SJSA1 (cell line): ENCODE measurements at places on chromosomes 13 and 19. TPM values are rescaled to one million over a fixed set of nuclear protein-coding genes. Genes with fewer than 3 reads are reported as not detected.

GRCh38 chr13:109144693-109145437 lies 515.5 kb downstream of the MYO16 start:
- no peaks in the 10 kb centered on the region for H3K36me3 ChIP-seq
- H3K27ac ChIP-seq = no peak overlapping the region
- no peaks in the 10 kb centered on the region for H3K27me3 ChIP-seq
- DNase-seq = peak; percentile 54
- peaks cover 43% of the 10 kb centered on the region for H3K4me1 ChIP-seq

The CEACAM8 gene
- total RNA-seq = not detected in 2 replicates

The DDA1 gene
- total RNA-seq = 74.7 and 107 TPM in 2 replicates

- H3K4me1 ChIP-seq = peaks cover 24% of the 10 kb centered on the region
- H3K27me3 ChIP-seq = no peaks in the 10 kb centered on the region
- DNase-seq = no peak
- no peak overlapping the region for H3K4me3 ChIP-seq
Measured at GRCh38 chr19:48975947-48976847, 11.1 kb downstream of the FTL start.

- H3K4me3 ChIP-seq = no peak overlapping the region
- DNase-seq = no peak
- no peak overlapping the region for H3K27ac ChIP-seq
- H3K27me3 ChIP-seq = no peaks in the 10 kb centered on the region
- no peaks in the 10 kb centered on the region for H3K36me3 ChIP-seq
- H3K4me1 ChIP-seq = no peaks in the 10 kb centered on the region
Measured at GRCh38 chr19:6014551-6015135, 36.7 kb upstream of the RANBP3 start.

DNA sequence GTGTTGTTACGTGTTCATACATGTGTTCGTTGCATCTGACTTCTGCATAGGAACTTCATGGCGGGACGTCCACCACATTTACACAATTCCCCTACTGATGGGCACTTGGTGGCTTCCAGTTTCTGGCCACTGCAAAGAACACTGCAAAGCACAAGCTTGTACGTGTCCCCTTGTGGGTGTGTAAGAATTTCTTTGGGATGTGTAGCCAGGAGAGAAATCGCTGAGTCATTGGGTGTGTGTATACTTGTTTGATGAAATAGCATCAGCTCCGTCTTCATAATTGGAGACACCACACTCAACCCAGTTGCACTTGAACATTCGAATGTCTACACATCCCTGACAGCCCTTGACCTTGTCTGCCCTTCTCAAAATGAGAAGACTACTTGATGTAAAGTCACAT lies 19.2 kb downstream of the KLK5 start:
- H3K27ac ChIP-seq = no peak overlapping the region
- DNase-seq = no peak
- no peaks in the 10 kb centered on the region for H3K27me3 ChIP-seq
- no peaks in the 10 kb centered on the region for H3K36me3 ChIP-seq
- no peaks in the 10 kb centered on the region for H3K4me1 ChIP-seq

- no peaks in the 10 kb centered on the region for H3K27me3 ChIP-seq
- DNase-seq = no peak
- no peaks in the 10 kb centered on the region for H3K36me3 ChIP-seq
- no peaks in the 10 kb centered on the region for H3K4me1 ChIP-seq
- H3K4me3 ChIP-seq = no peak overlapping the region
Measured at GRCh38 chr13:90918536-90918935, 429.0 kb upstream of the MIR17HG start.

DNA sequence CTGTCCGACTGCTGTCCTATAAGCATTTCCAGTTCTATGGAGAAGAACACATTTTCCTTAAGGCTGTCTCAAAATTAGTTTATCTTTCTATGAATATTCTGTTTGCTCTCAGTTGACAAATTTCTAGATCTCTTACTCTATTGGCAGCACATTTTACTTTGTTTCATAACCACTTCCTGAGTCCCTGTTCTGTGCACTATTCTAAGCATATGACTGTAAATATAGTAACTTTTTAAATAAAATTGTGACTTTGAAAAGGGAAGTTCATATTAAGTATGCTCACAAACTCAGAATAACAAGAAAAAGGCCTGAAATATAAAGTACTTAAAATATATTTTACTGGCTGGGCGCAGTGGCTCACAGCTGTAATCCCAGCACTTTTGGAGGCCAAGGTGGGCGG lies 56.5 kb upstream of the HTR2A start:
- peaks cover 3% of the 10 kb centered on the region; the same call in 1 of the 2 replicates for H3K27me3 ChIP-seq
- no peak overlapping the region for H3K4me3 ChIP-seq
- H3K4me1 ChIP-seq = no peaks in the 10 kb centered on the region
- no peaks in the 10 kb centered on the region for H3K36me3 ChIP-seq
- H3K27ac ChIP-seq = no peak overlapping the region
